ENCODE measurements at places on chromosomes 2 and 18. TPM values are rescaled to one million over a fixed set of nuclear protein-coding genes. Genes with fewer than 3 reads are reported as not detected.

GRCh38 chr2:127612111-127612822 lies 33.7 kb upstream of the GPR17 start:
- no peak for DNase-seq

DNA sequence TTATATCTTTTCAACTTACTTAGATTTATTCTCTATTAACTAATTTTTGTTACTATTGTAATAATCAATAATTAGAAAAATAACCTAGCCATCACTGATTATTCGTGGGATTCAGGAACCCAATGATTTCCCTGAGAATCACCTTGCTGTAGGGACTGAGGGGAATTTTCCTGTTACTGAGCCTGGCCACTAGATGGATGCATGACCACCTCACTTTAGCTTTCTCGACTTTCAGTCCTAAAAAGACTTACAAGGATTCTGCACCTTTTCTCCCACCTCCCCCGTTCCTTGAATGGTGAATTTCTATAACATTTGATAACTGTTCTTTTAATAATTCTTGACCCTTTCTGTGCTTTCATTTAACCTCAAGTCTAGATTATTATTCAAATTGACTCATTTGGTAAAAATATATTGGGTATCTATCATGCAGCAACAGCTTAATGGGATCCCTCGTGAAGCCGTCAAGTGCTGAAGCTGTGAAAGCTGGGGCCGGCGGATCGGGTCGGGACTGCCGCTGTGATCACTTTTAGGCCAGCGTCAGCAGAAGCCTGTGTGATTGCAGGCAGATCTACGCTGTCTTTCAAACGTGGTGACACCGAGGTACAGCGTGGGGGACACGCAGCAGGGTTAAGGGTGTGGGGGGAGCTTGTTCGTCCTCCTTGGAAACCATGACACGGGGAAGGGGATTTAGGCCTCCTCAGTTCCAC lies 38.8 kb upstream of the TMEM18 start:
- no peak for DNase-seq

DNA sequence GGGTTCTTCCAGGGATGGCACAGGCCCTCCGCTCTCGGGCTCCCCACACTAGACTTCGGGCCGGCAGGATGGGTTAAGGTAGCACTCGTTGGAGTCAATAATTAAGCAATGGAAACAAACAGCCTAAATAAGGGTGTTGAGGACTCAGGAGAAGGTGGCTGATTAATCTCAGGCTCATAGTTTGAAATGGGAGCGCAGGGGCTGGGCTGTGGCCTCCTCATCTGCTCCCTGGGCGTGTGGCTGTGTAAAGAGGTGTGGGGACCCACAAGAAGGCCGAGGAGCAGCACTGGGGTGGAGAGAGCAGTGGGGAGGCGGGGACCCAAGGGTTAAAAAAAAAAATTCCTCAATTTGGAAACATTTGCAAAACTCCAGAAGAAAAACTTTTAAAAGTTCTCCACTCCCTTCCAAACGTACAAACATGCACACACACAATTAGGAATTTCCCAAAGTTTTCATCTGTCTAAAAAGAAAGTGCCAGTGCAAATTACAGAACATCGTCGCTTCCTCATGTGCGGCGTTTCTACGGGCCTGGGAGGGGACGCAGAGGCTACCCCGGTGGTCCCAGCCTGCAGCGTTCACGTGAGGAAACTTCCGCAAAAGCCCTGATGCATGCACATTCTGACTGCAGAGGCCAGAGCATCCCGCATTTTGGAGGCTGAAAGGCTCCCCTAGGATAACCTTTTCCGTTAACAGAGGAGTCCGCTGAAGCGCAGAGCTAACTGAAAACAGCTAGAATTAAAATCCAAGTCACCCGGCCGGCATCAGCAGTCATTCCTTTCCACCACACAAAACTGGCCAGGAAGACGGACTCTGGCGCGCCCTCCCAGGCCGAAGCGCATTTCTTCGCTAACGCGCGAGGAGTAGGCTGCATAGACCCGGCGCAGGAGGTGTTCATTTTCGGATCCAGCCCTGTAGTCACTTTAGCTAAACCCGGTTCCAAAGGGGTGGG lies 1.0 kb upstream of the TUBB6 start:
- peak; percentile 76 for DNase-seq

DNA sequence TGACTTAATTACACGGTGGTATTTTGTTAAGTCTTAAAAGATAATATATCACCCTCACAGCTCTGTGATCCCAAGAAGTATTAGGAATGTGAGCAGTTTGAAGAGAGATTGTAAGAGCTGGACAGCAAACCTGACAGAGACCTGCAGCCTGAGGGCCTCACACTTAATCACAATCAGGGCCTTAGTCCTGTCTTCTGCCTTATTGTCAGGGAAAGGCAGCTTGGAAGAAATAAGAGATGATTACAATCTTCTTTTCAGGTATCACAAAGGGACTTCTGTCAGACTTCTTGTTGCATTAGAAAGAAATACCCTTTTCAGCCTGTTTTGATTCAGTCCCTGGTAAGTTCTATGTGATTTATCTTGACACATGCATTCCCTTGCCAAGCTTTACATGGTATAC lies 1433.8 kb upstream of the SLC39A10 start:
- no peak for DNase-seq

- DNase-seq, result no peak
Measured at GRCh38 chr2:143085125-143085784, 44.0 kb upstream of the ARHGAP15 start.

GRCh38 chr18:78734614-78734945 lies 245.0 kb upstream of the SALL3 start:
- DNase-seq, result no peak

DNA sequence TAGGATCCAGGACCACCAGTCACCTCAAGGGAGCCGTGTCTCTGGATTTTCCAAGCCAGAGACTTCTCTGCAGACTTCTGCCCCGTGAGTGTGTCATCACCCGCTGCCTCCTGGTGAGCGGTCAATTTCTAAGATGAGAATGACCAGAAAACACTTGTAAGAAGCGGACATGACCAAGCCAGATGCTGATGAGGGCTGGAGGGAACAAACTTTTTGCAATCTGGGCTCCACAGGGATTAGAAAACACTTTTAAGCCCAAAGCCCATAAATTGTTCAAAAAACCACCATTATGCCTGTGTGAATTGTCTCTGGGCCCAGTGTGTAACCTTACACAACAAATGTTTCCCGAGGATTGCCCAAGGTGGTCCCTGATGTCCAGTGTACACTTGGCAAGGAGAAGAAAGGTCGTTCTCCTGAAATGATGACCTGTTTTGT lies 5.3 kb upstream of the NPPC start:
- peak; percentile 75 for DNase-seq

- DNase-seq, result no peak
Measured at GRCh38 chr2:123870881-123871276, 154.2 kb upstream of the CNTNAP5 start.

GRCh38 chr2:7566382-7566881 lies 649.2 kb downstream of the RNF144A start:
- no peak for DNase-seq

DNA sequence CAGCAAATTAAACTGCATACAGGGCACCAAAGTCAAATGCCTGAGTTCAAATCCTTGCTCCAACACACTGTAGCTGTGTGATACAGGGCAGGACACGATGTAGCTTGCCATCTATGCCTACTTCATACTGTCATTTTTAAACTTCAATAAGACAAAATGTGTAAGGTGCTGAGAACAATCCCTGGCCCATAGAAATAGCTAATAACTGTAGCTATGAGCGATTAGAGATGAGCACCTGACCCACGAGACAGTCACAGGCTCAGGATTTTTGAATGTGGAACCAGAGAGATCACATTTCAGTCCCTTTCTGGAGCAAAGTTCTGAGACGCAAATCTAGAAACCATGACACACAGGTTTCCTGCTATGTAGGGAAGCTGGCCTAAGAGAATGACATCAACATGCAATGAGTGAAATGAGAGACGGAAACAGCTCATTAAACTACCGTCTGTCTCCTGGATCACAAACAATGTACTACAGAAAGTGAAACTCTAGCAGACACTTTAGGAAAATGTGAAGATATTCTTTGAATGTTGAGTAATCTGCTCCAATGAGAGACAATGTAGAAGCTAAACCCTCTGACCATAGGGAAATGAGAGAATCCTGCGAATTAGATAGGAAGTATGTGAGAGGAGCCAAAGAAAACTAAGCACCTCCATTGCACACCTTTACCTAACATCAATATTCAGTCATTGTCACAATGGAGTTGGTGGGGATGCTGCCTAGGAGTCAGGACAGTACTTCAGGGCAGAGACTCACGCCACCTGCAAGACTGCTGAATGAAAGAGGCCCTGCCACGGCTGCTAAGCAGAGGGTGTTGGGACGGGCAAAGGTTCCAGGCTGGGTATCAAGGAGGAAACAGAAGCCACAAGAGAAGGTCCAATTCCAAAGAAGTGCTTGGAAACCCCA lies 25.5 kb downstream of the B4GALT6 start:
- no peak for DNase-seq

DNA sequence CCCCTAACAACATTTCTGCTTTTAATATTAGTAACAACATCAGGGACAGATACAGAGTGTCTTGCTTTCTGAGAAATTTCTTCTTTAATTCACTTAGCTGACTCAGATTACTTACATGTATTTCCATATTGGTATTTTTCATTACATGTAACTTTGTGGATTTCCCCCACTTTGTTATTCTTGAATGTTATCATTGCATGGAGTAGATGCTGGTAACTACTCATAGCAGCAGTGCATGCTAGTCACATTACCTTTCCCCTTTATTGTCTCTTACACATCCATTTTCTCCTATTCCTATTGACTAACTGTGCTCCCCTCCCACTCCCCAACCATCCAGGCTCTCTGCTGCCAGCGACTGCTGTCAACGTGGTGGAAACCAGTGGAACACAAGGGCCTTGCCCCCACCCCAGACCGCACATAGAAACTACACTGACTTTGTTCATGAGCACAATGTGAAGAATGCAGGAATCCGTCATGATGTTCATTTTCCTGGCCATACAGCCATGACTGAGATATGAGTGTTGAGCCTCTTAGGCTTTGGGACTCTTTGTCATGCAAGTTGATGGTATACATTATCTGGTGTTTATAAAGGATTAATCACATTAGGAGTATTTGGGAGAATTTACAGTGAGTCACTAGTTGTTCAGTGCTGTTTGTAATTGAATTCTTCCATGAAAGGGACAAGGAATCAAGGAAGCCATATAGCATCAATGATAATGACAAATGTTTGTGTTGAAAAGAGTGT lies 91.0 kb downstream of the EPB41L5 start:
- DNase-seq, result no peak

DNA sequence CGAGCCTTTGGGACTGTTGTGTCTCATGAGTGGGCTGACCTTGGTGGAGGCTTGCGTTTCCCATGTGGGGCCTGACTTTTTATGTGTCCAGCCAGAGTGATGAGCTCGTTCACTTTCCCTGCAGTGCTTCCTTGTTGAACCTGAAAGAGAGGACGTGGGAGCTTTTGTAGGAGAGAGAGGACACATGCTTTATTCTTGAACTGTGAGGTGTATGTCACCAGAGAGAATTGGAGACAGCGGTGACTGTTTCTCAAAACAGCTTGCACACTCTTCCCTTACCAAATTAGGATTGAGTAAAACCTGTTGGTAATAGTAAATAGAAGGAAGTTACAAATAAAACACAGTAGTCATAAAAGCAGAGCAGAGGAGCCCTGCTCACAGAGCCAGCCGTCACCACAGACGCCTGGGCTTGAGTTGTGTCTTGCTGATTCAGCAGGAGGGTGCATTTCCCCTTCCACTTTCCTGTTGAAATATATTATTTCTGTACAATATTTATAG lies 60.7 kb downstream of the INPP4A start:
- no peak for DNase-seq

DNA sequence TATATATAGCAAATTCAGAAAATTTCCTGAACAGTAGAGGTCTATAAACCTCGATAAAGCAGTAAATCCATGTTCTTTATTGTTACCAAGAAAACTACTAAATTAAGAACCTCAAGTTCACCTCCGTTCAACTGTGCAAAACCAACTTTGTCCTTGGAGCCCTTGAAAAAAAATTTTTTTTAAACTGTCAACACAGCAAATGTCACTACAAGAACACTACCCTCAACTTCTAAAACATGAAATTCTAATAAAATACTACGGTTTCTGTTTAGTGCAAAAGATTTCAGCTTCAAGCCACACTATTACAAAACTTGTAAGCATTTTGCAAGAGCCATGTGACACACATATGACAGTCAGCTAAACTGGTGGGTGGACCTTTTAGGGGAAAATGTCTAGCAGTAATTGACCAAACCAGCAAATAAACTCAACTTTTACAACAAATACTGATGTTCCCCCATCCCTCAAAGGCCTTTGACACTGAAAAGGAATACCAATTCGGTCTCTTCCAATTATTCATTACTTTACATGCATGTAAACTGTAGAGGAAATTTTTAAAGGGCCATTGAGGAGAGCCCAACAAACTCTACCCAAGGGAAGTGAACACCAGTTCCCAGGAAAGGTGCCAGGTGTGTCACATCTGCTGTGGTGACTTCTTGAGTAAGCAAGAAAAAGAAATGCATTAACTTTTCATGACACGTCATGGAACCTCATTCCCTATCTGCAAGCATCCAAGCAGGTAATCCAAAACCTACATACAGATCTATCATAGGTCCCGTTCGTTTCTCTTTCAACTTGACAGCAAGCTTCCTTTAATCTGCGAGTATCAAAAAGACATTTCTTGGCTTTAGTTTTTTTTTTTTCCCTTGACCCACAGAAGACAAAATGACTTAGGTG lies 1.4 kb downstream of the RAB1A start:
- DNase-seq, result no peak

DNA sequence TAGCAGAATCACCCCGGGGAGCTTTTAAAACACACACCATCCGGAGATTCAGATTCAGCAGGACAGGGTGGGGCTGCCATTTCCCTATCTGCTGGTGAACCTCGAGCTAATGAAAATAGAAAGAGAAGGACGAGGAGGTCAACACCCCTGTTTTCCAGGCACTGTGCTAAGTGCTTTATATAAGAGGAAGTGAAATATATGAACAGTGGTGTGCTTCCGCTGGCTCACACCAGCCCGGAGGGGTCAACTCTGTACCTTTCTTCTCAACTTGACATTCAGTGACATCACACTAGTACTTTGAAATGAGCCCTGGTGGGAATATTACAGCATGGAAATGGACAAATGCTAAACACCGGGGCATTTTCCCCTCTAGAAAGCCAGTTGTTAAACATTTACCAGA lies 108.3 kb upstream of the LTBP1 start:
- no peak for DNase-seq

ZNF385B gene
- total RNA-seq, result not detected

LRATD1 gene
- 5.1 TPM for total RNA-seq

AP1S3 gene
- not detected for total RNA-seq

VIL1 gene
- not detected for total RNA-seq

Measured in uterus (tissue), 4 donors.